ENCODE measurements at places on chromosomes 2 and 18. TPM values are rescaled to one million over a fixed set of nuclear protein-coding genes. Genes with fewer than 3 reads are reported as not detected.

DNA sequence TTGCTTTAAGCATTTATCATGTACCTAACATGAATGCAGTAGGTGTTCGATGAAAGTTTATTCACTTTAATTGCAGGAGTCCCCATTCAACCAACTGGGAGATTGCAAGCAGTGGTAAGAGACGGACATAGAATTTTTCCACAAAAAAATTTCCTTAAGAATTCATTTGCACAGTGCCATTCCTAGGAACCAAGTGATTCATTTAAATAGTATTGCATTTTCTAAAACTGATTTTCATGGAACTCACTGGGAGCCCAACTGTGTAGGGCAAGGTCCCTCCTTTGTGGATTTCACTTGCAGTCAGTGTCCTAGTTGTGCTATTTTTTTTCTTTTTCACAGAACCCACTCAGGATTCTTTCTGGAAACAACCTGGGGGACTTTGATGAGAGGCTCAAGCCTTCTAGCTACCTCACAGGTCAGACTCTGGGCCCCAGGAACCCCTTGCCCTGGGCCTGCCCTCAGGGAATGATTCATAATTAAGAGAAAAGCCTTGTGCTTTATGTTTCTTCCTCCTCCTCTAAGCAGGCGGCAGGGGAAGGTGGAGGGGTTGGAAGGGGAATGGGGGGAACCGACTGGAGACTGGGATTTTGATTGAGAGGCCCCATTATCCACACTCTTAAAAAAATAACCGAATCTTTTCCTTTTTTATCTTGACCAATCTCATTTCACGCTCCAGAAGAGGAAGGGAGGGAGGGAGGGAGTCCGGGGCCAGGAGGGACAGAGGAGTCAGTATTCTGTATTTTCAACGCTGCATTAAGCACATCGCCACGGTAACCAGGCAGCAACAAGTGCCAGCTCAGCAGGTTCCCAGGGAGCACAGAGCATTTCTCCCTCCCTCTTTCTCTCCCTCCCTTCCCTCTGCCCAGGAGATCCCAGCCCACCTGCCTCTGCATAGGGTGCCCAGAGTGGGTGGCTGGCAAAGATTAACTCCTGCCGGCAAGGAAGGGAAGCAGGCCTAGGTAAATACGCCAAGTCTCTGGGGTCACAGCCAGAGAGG is 51.8 kb downstream of the PSD4 start:
- ATAC-seq: peak; percentile 64

The MERTK gene
- 47.4 TPM for total RNA-seq

The POLR1A gene
- 19.1 TPM for total RNA-seq

The DPYSL5 gene
- not detected for total RNA-seq

DNA sequence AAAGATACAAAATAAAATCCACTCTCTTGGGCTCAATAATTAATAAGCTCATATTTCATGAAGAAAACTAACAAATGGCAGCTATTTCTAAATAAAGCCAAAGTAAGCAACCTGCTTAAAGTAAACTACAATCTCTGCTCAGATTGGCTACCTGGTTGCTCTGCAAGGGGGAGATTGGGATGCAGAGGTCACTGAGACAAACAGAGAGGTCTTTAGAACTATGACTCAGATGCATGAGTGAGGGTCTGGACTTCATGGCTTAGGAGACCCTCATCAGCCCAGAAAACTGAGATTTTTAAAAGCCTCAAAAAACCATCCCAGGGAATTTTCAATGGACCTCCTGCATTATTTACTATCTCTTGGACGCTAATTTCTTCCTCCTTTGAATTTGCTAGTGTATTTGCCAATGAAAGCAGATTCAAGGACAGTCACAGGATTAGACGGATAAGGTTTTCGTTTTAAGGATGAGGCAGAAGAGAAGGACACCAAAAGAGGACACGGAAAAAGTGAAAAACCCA is 17.4 kb downstream of the CYTIP start:
- ATAC-seq: no peak

DNA sequence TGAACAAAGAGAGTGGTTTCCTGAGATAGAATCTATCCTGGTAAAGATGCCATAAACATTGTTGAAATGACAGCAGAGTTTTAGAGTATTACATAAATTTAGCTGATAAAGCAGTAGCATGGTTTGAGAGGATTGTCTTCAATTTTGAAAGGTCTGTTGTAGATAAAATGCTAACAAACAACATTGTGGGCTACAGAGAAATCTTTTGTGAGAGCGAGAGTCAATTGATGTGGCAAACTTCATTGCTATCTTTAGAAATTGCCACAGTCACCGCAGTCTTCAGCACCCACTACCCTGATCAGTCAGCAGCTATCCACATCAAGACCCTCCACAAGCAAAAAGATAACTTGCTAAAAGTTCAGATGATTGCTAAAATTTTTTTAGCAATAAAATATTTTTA is 17.5 kb downstream of the VRK2 start:
- ATAC-seq: no peak

DNA sequence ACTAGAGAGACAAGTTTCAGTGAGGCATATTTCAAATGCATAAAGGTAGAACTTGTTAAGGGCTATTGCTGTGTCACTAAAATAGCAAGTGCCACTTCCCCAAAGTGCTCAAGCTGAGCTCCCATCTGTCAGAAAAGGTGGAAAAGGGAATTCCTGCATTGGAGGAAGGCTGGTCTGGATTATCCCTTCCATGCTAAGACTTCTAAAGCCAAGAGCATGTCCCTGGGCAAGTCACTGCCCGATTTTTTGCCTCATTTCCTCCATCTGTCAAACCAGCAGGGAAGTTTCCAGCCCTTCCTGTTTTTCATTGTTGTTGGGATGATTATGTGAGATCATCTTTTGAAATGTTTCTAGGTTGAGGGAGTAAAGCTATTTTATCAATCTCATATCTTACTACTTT is 175.5 kb downstream of the SETBP1 start:
- no peak for ATAC-seq

The DSG2 gene
- 11.4 TPM for total RNA-seq

DNA sequence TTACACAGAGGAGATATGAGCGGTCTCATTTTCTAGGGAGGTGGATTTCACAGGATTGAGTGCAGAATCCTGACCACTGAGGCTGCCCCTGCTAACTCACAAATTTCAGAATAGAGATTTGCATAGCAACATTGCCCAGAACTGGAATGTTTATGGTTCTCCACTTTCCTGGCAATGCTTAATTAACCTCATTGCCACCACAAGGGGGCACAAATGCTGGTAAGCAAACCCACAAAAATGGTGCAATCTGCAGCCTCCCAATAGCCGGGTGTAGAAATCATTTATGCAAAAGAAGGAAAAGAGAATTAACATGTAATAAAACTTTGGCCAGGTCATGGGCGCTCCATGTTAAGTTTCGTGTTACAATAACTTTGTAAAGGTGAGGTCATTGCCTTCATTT is 112.4 kb downstream of the CYRIA start:
- ATAC-seq: no peak

DNA sequence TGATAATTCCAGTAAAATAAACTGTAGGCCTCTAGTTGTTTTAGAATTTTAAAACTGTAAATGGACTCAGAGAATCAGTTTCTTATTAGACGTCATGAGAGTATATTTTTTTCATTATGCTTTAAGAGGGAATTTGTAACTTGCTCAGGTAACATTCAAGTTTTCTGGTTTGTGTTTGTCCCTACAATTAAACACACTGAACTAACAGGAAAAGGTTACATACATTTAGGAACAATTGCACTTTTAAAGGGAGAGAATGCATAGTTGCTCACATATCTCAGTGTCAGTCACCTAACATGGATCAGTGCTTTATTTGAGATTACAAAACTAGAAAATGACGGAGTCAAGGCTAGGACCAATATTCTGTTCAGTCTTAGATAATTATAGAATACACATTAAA is 3.1 kb downstream of the COL3A1 start:
- no peak for ATAC-seq

- no peak for ATAC-seq
Observed at GRCh38 chr2:181465676-181466375, 8.6 kb downstream of the ITGA4 start.

The ABCG8 gene
- total RNA-seq: not detected

The SPP2 gene
- not detected for total RNA-seq

DNA sequence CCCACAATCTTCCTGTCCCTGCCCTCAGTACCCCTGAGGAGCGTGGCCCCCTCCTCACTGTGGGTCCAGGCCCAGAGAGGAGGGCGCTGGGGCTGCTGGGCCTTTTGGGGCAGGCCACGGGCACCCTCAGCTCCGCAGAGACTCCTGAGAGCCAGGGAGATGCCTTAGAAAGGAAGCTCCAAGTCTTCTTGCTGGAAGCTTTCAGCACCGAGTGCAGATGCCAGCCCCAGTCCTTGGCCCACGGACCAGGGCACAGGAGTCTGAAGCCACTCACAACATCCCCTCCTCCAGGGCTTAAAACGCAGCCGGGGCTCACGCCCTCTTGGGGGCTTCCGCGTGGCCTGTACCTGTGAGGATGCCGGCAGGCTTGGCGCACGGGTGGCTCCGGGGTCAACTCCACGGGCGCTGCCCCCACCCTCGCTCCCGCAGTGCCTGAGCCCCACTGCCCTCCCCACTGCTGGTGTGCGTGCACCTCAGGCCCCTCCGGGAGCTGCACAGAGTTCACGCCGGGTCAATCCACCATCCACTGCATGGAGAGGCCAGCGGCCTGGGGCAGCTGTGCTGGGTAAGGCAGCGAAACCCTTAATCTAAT is 72.1 kb upstream of the CTDP1 start:
- no peak for ATAC-seq

The RPRM gene
- 6.6 TPM for total RNA-seq

DNA sequence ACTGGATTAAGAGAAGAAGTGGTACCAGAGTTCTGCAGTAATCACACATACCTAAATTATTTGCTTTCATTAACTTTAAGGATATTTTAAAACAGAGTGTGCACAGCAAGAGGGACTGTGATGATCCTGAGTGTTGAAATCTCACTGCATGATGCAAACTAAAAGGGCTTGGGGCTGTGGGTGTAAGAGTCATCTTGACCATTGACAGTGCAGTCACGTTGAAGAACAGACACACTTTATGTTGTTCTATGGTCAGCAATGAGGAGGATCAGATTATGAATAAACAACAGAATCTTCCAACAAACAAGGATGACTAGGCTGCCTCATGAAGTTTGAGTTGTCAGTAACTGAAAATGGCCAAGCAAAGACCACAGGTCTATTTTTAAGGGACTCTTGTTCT is 87.2 kb upstream of the GALNT5 start:
- ATAC-seq: no peak

The RPIA gene
- total RNA-seq: 4.4 TPM

- ATAC-seq: no peak
Observed at GRCh38 chr2:121723316-121723715, 13.4 kb downstream of the NIFK start.

GRCh38 chr2:177211169-177211568 is 1.4 kb upstream of the HNRNPA3 start:
- ATAC-seq: no peak

- no peak for ATAC-seq
Observed at GRCh38 chr2:235829726-235830125, 335.9 kb downstream of the AGAP1 start.

- ATAC-seq: no peak
Observed at GRCh38 chr2:188919824-188920223, 54.3 kb upstream of the COL3A1 start.

DNA sequence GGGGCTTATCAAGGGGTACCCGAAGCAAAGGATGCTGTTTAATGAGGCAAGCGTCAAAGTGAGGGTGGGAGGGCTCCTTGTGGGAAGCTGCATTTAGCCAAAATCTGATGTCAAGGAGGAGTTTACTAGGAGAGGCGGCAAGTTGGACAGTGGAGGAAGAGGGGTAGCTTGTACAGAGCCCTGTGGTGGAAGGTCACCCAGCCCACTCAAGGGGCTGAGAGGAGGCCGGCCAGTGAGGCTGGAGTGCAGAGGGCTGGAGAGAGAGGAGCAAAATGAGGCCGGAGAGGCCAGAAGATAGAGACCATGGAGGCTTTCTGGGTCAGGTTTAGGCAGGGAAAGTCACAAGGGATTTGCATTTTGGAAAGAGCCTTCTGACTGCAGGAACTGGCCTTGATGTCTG is 49.5 kb downstream of the ASB1 start:
- no peak for ATAC-seq

- ATAC-seq: no peak
Observed at GRCh38 chr2:190853531-190854383, 26.9 kb upstream of the GLS start.

The HOXD13 gene
- not detected for total RNA-seq

DNA sequence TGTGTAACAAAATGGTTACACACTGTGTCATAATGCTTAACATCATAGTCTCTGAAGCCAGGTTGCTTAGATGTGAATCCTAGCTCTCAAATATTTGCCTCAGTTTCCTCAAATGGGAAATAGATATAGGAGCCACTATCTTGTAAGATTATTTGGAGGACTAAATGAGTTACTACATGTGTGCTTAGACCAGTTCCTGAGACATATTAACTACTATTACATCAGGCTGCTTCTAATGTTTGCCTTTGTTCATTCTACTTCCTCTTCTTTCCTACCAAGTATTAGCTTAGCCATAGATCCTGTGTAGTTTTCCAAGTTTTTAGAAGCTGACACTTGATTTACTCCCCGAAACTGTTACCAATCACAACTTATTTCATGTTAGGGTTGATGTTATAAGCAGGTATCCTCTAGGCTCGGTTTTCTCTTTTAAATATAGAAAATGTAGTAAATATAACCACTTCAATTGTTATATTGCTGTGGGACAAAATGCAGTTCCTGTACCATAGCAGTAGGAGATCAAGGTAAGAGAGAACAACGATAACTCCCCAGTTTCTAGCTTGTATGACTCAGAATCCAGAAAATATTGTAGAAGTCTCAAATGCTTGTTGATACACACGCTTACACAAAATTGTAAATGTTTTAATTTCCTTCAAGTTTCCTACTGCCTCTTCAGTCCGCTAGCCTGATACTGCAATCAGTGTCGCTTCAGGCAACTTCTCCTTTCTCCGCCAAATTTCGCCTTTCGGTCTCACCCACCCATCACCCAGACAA is 751 bp upstream of the DNAJC10 start:
- no peak for ATAC-seq

- peak; percentile 39 for ATAC-seq
Observed at GRCh38 chr18:79819968-79820351, 22.2 kb downstream of the KCNG2 start.

The HOXD8 gene
- 2.3 TPM for total RNA-seq

The PLGLB1 gene
- 1.0 TPM for total RNA-seq

GRCh38 chr2:126707191-126707590 is 51.2 kb downstream of the GYPC start:
- ATAC-seq: no peak

The MZT2B gene
- 155 TPM for total RNA-seq

GRCh38 chr2:138486363-138487198 is 15.0 kb upstream of the SPOPL start:
- ATAC-seq: no peak

The FAM110C gene
- 2.8 TPM for total RNA-seq

The ANKRD30BL gene
- total RNA-seq: not detected

DNA sequence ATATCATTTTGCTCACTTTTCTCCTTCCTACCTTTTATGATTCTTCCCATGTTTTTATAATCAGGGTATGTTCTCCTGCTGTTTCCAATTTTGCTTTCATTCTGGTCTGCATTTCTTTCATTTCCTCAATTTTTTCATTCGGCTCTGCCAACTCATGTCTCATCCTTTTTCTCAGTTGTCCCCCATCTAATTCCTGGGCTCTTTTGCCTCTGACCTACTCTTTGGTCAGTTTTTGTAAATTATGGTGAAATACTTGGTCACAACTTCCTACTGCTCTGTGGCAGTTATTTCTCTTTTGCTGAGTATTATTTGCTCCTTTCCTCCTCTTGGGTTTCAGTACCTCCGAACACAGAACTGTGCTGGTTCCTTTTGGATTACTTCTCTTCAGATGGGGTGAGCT is 27.5 kb downstream of the MYO7B start:
- ATAC-seq: no peak
